ENCODE measurements at places on chromosomes 5 and 9.
A peak's percentile ranks its signal among the peaks of the same experiment; 100 is the strongest.

DNA sequence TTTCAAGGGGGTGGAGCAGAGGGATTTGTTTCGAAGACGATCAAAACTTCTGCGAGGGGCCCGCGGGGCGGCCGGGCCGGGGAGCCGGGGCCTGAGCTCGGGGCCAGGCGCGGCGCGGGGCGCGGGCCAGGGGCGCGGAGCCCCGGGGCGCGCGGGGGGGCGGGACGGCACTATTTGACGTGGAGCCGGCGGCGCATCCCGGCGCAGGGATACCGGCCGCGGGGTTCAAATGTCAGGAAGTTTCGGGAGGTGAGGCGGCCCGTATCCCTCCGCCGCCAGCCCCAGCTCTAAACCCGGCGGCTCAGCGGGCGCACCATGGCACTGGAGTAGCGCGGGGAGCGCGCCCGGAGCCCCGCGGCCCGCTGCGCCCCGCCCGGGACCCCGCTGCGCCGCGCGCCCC, at the start of gene LMX1B:
Gene LMX1B, plus strand, starts transcription at position 278 of the 400 bp plus-strand sequence. CDS start 522 bp downstream, outside the sequence.
- DNase-seq = no peak

GRCh38 chr5:174723979-174724483, 351 bp upstream of the MSX2 start:
- no peak for DNase-seq

DNA sequence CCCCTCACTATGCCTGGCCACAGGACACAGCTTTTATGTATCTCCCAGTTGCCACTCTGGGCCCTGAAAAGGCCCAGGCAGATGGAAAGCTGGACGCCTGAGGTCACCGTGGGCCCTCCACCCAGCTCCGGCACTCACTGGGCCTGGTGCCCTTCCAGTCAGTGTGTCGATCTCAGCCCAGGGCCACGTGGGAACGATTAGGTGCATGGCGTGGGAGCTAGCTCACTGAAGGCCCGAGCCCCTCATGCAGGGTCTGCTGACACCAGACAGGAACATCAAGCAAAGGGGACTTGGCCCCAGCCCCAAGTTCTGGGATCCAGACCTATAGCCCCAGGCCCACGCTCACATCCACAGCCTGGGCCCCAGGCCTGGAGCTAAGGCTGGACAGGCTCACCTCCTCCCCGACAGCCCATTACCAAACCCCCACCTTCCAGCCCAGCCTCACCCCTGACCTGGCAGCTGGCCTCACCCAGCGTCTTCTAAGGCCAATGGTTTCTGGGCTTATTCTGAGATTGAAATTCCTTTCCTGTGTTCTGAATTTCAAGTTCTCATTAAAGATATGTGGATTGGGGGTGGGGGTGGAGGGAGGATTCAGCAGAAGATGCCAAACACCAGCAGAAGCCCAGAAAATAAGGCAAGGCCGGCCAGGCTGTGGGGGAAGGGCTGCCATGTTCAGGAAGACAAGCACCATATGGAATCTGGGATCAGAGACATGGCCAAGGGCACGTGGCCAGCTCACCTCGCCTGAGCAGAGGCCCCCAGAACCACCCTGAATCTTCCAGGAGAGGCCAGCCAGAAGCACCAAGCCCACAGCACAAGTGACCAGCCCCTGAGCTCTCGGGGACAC, 74.5 kb downstream of the ADAMTS2 start:
- DNase-seq = no peak

- DNase-seq = no peak
Observed at GRCh38 chr9:73204936-73205335, 53.3 kb downstream of the ANXA1 start.

DNA sequence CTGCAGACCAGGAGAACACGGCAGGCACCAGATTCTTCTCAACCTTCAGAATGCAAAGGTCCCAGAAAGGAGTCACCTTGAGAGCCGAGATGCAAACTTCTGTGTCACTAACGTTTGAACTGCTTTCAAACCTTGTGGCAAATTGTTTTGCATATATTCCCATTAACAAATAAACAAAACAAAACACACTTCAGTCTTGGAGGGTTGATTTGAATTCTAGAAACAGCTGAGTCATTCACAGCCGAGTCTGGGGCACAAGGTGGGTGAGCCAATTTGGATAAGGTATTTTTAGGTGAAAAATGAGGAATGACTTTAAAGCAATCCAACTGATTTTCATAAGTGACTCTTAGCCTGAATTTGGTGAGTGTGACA, 38.8 kb upstream of the ANKRD33B start:
- DNase-seq = no peak

GRCh38 chr9:92097997-92098482, 17.2 kb downstream of the SPTLC1 start:
- no peak for DNase-seq

GRCh38 chr9:104107799-104108198, 13.7 kb downstream of the SMC2 start:
- DNase-seq = no peak

- DNase-seq = no peak
Observed at GRCh38 chr5:140110646-140110957, 3.3 kb upstream of the PURA start.

- DNase-seq = no peak
Observed at GRCh38 chr9:78242041-78242440, 6.2 kb downstream of the CEP78 start.

DNA sequence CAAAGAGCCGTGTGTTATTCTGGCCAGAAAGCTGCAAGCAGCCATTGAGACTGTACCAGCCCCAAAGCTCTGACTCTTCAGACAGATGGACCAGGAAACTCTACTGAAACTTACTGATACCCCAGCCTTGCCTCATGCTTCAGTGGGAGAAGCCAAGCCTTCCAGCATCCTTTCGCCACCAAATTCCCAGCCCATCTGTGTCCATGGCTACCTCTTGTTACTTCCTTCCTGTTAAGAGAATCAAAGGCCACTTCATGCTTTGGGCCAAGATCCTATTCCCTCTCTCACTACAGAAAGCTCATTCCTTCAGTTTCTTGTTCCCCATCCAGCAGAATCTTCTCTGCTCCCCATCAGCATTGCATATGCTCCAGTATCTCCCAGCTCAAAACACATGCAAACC, 46.9 kb upstream of the FREM1 start:
- DNase-seq = no peak

- no peak for DNase-seq
Observed at GRCh38 chr5:15594977-15595568, 95.1 kb downstream of the FBXL7 start.

- no peak for DNase-seq
Observed at GRCh38 chr9:11871852-11872251, 821.3 kb upstream of the TYRP1 start.

DNA sequence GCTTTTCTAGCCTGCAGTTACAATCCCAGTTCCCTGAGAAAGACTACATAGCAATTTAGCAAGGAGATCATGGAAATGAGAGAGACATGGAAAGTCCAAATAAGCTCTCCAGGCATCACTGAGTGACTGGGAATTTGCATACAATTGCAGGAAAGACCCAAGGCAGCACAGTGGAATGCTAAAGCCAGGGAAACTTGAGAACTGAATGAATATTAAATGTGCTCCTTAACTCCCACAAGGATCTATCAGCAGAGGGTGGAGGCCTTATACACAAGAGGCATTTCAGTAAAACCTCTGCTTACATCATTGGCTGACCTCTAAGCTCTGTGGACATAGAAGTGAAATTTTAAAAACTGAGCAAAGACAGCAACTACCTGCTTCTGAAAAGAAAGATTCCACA, 355.6 kb upstream of the DAB2 start:
- DNase-seq = no peak

DNA sequence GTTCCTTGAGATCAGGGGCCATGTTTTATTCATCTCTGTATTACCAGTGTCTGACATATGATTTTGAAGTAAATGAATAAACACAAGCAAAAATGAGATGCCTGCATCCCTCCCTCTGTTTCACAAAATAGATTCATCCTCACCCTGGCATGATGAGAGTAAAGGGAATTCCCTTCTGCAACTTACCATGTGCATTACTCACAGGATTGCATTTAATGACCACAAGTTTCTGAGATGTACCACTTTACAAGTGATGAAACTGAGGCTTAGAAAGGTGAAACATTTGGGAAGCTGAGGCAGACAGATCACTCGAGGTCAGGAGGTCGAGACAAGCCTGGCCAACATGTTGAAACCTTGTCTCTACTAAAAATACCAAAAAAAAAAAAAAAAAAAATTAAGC, 74.2 kb upstream of the TNFSF8 start:
- no peak for DNase-seq

DNA sequence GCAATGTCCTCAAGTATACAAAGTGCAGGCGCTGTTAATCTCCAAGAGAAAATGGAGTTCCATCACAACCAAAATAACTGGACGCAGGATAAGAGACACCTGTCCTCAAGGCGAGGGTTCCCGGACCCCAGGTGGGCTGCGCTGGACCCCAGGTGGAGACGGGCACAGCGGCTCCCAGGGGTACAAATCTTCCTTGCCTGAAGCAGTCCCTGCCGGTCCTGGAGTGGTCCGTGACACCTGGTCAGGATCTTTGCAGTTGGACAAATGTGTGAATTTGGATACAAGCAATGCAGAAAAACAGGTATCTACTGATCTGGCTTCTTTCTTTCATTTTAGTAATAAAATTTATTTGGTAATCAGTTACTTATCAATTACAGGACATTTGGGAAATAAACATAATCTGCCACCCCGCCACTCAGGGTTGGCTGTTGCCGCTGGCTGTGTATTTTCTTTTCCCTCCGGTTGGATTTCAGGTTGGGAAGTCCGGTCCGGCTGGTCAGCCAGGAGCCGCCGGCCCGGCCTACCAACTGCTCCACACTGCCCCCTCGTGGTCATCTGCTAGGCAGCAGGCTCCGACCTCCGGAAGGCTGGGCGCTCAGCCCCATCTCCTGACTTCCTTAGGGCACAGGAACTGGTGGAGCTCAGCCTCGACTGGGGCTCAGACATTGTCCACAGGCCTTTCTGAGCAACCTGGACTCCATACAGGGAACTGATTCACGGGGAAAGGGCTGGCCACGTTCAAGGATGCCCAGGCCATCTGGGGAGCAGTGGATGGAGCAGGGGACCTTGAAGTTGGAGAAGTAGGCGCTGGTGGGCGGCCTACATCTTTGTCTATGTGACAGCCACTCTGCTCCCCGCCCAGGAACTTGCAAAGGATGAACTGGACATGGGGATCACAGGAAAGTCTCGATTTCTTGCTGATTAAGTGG, 43.4 kb downstream of the NXNL2 start:
- peak; percentile 67 for DNase-seq

DNA sequence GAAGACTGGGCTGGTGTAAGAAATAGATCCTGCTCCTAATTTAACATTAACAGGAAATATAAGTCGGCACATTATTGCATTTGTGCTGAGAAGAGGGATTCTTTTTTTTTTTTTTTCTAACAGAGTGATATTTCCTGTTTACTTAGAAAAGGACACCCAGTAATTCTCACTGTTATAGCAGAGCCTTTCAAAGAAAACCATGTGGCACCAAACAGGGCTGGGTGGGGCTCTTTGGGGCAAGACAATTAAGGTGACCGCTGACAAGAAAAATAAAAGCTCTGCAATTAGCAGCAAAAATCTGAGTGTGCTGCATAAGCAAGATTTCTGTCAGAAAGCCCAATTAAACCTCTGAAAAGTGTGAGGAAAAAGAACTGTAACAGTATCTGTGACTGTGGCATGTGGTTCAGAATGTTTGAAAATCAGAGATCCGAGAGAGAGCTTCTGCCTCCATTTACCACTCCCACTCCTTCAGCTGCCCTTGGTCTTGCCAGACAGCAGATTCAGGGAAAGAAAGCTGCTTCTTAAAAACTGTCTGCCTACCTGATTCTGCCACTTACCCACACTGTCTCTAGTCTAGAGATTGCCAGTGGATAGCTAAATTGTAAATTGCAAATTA, 77.1 kb upstream of the IQGAP2 start:
- no peak for DNase-seq

DNA sequence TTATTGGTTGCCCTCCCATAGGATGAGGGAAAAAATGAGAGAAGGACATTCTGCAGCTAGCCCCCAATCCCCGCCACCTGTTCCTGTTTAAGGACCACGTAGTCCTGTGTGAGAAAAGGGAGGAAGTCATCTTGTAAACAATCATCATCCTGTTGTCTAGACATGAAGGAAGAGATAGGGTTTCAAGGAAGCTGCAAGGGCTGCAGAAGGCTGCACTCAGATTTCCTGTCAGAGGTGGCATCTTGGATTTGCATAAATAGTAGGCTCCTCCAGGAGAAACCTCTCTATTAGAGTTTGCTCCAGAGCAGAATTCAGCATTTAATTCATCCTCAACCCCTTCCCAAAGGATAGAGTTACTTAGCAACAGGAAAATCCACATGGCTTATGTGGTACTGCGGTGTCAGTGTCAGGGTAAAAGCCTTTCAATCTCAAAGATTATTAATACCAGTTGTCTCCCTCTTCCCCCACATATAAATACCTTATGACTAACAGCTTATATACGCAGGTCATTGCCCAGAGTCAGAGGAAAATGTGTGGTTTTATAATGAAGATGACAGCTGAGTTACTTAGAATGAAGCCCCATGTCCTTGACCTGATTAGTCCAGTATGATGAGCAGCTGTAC, 4.6 kb upstream of the DNAJC18 start:
- no peak for DNase-seq

GRCh38 chr5:42718591-42718990, 38.0 kb upstream of the CCDC152 start:
- DNase-seq = no peak

- no peak for DNase-seq
Observed at GRCh38 chr5:11009576-11009975, 248.5 kb upstream of the DAP start.

DNA sequence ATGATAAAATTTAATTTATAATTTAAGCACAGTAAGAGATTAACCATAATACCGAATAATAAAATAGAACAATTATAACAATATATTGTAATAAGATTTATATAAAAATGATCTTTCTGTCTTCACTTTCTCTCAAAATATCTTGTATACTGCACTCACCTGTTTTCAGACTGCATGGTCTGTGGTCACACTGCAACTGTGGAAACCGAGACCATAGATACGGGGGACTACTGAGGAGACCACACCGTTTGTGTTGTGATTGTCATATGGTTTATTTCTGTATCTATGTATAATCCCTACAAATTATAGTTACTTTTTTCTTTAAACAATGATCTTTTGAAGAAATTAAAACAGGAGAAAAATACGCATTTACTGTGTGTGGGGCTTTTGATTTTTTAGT, 78.8 kb upstream of the TNFAIP8 start:
- DNase-seq = no peak

GRCh38 chr5:121745407-121745806, 106.3 kb upstream of the FTMT start:
- DNase-seq = no peak

DNA sequence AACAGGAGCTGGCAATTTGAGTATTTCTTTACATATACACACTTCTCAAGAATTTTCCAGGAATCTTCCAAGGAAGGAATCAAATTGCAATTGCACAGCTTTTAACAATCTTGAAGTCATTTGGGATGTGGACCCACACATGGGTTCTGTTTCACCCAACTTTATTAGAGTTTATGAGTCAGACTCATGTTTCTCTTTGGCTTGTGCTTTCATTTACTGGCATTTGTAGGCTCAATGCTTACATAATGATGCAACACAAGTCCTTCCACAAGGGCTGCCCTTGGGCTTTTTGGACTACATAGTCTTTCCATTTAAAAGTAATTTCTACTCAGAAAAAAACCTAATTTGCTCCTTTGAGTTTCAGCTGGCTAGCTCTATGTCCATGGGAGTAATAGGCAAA, 4.6 kb upstream of the CDC37L1 start:
- no peak for DNase-seq

Data from stimulated activated CD8-positive, alpha-beta memory T cell treated with anti-CD3 and anti-CD28 coated beads, Interleukin-2, amount 100 ng/mL, for 48 hours (primary cell).